Suppressor macrophage treated with lipopolysaccharide for 1 hour (primary cell): ENCODE measurements at places on chromosomes 7 and 10.

- DNase-seq = no peak
Observed at GRCh38 chr7:142784716-142785115, 13.9 kb downstream of the PRSS2 start.

DNA sequence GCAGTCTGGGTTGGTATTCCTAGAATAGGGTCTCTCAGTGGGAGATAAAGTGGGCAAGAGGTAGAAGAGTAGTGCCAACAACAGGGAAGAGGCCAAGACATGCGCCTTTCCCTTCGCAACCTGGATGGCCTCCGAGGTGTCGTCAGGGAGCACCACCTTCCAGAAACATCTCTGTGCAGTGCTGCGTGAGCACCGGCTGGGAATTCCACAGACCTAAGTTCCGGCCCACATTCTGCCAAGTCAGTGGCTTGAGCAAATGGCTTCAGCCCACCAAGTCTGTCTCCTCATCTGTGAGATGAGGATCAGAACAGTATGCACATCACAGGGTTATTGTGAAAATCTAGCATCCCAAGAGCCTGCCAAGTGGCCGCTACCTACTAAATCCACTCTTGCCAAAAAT, 40.6 kb downstream of the CCDC3 start:
- DNase-seq = no peak

GRCh38 chr7:69682518-69682917, 84.2 kb downstream of the AUTS2 start:
- no peak for DNase-seq

- DNase-seq = no peak
Observed at GRCh38 chr10:50044941-50045664, 22.7 kb upstream of the WASHC2A start.

- peak; percentile 45 for DNase-seq
Observed at GRCh38 chr7:115911465-115911864, 119.1 kb downstream of the TFEC start.

- DNase-seq = peak; percentile 34
Observed at GRCh38 chr10:42783181-42783549, 570 bp downstream of the BMS1 start.

DNA sequence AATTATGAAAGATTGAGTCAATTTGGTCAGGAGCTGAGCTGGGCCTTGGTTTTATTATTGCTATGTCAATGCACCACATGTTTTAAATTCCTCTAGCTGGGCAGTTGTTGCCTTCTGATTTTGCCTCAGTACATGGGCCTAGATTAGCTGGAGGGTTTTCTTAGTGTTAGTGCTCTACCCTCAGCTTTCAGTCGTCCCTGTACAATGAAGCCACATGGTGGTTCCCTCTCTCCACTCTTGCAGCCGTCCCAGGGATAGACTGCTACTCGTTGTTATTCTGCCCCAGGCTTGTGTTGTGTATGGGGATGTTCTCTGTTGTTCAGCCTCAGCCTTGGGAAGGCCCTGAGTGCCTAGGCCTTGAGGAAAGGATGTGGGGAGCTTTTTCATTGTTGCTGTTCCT, 37.0 kb downstream of the NHLRC2 start:
- no peak for DNase-seq

GRCh38 chr10:22379059-22379458, 33.8 kb downstream of the SPAG6 start:
- DNase-seq = no peak

DNA sequence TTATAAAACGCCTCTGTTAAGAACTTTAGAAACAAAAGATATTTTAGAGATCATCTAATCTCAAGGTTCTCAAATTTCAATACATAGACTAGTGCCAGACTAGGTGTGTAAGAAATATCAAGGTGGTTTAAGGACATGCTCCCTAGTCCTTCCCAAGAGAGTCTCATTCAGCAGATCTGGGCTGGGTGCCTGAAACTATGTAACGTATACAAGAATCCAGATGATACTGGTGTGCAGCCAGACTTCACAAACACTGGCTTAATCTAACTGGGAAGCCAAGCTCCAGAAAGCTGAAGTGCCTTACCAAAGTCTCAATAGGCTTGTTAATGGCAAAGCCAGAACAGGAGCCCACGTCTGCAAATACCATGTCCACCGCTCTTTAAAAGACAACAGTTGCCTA, 105.0 kb upstream of the AMPH start:
- DNase-seq = no peak

GRCh38 chr10:104735036-104735756, 94.1 kb downstream of the SORCS3 start:
- DNase-seq = no peak

- no peak for DNase-seq
Observed at GRCh38 chr10:93180482-93180931, 106.8 kb downstream of the CYP26A1 start.

GRCh38 chr10:43136432-43136831, 1.8 kb upstream of the CSGALNACT2 start:
- no peak for DNase-seq

DNA sequence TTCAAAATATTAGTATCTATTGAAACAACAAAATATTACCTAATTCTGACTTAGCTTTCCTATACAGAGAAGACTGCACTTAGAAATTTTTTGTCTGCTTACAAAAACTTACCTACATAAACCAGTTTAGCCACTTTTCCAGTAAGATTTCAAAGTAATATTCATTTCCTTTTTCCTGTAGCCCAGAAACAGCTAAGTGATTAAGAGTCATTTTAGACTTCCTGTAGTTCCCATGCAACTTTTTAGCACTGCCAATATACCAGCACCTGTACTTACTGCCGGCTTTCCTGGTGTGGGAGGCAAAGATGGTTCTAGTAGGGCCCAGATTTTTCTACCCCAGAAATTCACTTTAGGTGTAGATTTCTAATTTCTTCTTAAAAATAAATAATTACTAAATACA, 21.8 kb downstream of the NT5C2 start:
- no peak for DNase-seq
